ENCODE measurements at places on chromosomes 5 and 9. TPM values are rescaled to one million over a fixed set of nuclear protein-coding genes. Genes with fewer than 3 reads are reported as not detected.

The SAXO1 gene
- not detected for total RNA-seq

The SLC34A3 gene
- total RNA-seq, result not detected

The AK6 gene
- total RNA-seq, result 79.7 TPM

The ENTR1 gene
- total RNA-seq, result 128 TPM

The PITX1 gene
- 2.1 TPM for total RNA-seq

The LCN15 gene
- not detected for total RNA-seq

The SIT1 gene
- not detected for total RNA-seq

The SLC25A2 gene
- total RNA-seq, result not detected

The GAS1 gene
- total RNA-seq, result 1.4 TPM
